ENCODE measurements at places on chromosomes 7 and 10.
A peak's percentile ranks its signal among the peaks of the same experiment; 100 is the strongest.

DNA sequence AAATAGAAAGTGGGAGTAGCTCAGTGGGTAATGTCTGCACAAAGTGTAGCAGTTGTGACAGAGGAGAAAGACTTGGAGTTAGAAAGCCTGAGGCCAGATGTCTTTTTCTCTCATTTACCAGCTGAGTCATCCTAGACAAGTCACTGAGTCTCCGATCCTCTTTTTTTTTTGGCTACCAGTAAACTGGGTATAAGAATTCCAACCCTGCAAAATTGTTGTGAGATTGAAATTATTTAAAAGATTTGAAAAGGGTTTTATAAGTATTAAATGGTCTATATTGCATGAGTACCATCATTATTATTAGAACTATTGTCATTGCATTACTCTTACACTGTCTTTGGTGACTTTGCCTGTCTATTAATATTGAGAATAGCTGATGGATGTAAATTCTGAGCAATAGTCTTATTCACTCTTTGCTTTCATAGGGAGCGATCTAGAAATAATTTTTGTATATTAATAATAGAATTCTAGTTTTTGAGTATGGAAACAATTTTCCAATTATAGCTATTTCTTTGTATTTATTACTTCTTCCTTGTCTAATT is 74.0 kb downstream of the ARID5B start:
- peak; percentile 18 for DNase-seq

- DNase-seq: no peak
Measured at GRCh38 chr10:70510453-70510852, 31.9 kb downstream of the PALD1 start.

DNA sequence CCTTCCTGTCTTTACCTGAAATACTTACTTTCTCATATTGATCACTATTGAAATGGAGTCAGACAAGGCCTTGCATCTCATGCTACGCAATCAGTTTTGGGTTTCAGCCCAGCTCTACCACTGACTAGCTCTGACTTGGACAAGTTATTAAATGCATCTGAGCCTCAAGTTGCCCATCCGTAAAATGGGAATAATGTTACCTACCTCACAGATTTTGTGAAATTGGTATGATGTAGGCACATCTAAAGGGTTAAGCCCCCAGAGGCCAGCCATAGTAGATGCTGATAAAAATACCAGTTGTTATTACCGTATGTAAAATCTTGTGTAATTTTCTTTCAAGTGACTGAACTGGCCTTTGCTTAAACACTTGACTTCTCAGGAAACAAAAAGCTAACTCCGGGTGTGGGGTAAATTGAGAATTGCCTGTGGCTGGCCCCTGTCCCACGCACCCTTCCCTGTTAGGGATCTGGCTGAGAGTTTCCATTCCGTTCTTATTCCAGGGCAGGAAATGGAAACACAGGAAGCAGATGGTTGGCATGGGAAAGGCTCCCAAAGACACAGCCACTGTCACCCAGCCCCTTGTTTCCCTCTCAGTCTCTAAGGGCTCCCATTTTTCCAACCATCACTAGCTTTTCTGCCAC is 7.5 kb downstream of the DUSP5 start:
- DNase-seq: no peak

DNA sequence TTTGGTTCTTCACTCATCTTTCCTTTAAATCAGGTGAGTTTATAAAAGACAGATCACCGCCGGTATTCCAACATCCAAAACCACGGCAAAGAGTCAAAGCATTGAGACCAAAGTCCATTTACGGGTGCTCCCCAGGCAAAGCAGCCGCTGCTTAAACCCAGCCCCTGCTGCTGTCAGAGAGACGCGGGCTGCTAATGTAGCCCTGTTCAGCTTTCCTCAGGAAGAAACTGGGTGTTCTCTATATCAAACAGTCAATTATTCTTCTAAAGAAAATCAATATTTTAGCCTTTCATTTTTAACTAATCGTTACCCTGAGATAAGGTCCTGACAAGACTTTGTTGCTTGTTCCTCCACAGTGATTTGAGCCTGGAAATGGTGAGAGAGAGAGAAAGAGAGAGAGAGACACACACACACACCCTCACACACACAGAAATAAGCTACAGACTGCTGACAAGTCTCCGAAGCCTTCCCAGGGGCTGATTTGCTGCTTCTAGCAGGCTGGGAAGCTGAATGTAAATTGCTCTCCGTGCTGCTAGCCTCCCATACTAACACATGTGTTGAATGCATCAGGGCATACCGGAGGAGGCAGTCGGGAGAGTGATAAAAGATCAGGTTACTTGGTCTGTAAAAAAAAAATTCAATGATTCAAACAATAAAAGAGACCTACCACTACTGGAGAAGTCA is 183.0 kb upstream of the ANK3 start:
- no peak for DNase-seq

GRCh38 chr10:98417973-98418664 is 3.1 kb upstream of the PYROXD2 start:
- no peak for DNase-seq

DNA sequence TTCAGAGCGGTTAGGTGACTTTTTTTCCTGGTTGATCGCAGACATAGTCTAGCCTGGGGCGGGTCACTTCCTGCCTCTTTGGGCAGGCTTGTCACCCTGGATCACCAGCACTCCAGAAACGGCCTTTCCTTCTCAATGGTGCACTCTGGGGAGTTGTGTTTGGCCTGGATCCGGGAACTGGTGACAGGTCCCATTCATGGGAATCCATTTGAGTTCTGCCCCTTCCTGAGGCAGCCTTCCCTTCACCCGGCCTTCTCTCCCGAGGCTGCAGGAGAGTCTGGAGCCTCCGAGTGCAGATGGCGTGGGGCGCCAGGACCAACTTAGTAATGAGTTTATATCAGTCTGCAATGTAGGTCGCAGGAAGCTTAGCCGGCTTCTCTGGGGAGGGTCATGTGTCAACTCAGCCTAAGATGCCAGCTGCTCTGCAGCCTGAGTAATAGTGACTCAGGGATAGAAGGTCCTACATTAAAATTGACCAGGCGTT is 54.2 kb downstream of the TACR2 start:
- DNase-seq: no peak

GRCh38 chr10:4343873-4344272 is 482.1 kb upstream of the AKR1E2 start:
- DNase-seq: no peak

- DNase-seq: no peak
Measured at GRCh38 chr7:12269100-12269895, 58.2 kb downstream of the TMEM106B start.

GRCh38 chr10:120825878-120826769 is 25.0 kb upstream of the WDR11 start:
- DNase-seq: no peak

- DNase-seq: no peak
Measured at GRCh38 chr7:10874666-10875065, 99.0 kb upstream of the PHF14 start.

- no peak for DNase-seq
Measured at GRCh38 chr10:112362833-112363232, 11.1 kb upstream of the ACSL5 start.

- DNase-seq: no peak
Measured at GRCh38 chr10:101576211-101576863, 11.7 kb downstream of the POLL start.

DNA sequence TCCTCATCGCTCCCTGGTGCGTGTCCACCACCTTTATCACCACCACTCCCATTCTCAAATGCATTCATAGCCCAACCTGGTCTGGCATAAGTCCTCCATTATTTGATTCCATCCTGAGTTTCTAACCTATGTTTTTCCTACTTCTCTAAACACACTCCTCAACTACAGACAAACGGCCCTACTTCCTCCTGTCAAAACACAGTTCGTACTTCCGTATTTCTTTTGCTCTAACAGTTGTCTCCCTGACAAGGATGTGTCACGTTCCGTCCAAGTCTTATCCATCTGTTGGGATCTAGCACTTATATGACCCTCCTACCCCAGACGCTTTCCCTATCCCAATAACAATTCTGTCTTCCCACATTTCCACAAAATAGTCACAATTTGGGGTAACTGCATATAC is 46.8 kb downstream of the DOCK4 start:
- DNase-seq: peak; percentile 76

- no peak for DNase-seq
Measured at GRCh38 chr10:130726996-130727725, 584.4 kb downstream of the TCERG1L start.

DNA sequence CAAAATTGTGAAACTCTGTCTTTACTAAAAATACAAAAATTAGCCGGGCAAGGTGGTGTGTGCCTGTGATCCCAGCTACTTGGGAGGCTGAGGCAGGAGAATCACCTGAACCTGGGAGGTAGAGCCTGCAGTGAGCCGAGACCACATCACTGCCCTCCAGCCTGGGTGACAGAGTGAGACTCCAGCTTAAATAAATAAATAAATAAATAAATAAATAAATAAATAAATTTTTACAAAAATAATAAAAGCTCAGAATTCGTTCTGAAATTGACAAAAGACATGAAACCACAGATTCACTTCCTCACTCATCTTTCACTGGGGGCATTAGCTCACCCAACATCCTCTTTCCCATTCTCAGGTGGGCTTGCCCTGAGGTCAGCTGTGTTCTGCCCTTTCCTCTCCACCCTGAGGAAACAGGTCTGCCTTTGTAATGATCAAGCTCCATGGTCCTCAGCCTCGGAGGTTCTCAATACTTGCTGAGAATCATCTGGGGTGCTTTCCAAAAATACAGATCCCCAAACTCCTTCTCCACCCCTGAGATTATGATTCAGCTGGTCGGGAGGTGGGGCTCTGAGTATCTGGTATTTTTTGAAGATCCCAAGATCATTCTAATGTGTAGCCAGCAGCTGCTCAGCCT is 29.2 kb upstream of the APBB1IP start:
- DNase-seq: no peak

- DNase-seq: no peak
Measured at GRCh38 chr10:118256825-118257570, 85.1 kb downstream of the FAM204A start.

GRCh38 chr10:76333326-76333725 is 901.9 kb downstream of the LRMDA start:
- no peak for DNase-seq

GRCh38 chr7:83306502-83306901 is 143.8 kb upstream of the PCLO start:
- DNase-seq: peak; percentile 0

- no peak for DNase-seq
Measured at GRCh38 chr10:52486840-52487611, 172.9 kb downstream of the DKK1 start.

GRCh38 chr7:48035301-48035966 is at the start of gene C7orf57:
TSS of gene C7orf57 (plus strand) at chr7:48035543. CDS start at chr7:48036309, 766 bp downstream.
- DNase-seq: peak; percentile 80

- no peak for DNase-seq
Measured at GRCh38 chr10:86290933-86291615, 75.5 kb downstream of the GRID1 start.

GRCh38 chr7:48971173-48971572 is 46.8 kb downstream of the CDC14C start:
- no peak for DNase-seq

DNA sequence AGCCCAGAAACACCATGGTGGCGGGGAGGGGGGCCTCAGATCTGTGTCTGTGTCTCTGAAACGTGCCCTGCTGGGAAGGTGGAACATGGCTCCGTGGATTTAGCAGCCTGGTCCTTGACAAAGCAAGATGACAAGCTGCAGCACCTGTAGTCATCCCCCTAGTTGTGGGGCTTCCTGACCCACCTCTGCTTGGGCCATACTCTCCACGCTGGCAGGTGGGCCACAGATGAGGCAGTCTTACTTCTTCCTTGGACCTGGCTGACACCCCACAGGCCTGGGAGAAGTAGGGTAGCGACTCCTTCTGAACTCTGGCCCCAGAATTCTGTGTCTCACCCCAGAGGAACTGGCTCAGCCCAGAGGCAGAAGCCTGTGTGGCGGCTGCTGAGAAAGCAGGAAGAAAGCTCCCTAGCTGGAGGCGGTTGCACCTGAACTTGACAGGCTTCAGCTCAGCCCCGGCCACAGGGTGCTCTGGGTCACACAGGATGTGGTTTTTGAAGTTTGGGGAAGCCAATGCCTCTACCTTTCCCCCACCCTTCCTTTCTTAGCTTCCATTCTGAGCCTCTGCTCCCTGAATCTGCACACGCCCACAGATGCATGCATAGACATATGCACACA is 113.9 kb downstream of the ABLIM1 start:
- peak; percentile 9 for DNase-seq

GRCh38 chr7:135798095-135798494 is 49.5 kb upstream of the FAM180A start:
- no peak for DNase-seq

DNA sequence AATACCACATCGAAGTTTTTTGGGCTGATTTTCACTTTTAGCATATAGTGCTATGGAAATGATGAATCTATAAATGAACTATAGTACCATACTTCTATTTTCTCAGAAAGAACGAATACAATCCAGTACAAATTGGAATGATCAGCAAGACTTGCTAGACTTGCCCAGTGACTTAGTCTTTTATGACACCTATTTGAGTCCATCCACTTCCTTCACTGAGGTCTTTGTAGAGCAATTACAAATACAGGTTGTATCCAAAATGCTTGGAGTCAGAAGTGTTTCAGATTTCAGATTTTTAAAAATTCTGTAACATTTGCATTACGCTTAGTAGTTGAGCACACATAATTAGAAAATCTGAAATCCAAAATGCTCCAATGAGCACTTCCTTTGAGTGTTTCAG is 104.3 kb downstream of the NRBF2 start:
- DNase-seq: no peak

DNA sequence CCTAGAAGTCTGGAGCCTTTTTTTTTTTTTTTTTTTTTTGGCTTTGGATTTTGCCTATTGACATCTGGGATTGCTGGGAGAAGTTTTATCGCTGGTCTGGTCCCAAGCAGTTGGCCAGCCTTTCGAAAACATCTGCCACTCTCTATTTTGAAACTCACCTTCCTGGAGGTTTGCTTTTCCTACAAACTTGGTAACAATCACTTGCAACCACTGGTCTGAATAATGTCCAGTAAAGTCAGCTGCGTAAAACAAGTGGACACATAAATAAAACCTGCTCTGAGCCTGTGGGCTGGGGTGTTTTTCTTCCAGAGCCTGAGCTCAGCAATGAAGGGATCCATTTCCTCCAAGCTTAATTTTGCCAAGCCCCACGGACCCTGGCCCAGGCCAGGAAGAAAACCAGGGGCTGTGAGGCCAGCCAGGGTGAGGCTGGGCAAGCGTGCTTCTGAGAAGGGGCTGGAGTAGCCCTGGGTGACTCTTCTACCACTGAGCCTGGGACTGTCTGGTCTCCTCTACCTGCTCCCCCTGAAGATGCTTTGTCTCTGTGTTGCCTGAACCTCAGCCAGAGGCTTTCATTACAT is 202.2 kb downstream of the GFRA1 start:
- no peak for DNase-seq

GRCh38 chr7:2542916-2543871 is 12.1 kb downstream of the BRAT1 start:
- no peak for DNase-seq

DNA sequence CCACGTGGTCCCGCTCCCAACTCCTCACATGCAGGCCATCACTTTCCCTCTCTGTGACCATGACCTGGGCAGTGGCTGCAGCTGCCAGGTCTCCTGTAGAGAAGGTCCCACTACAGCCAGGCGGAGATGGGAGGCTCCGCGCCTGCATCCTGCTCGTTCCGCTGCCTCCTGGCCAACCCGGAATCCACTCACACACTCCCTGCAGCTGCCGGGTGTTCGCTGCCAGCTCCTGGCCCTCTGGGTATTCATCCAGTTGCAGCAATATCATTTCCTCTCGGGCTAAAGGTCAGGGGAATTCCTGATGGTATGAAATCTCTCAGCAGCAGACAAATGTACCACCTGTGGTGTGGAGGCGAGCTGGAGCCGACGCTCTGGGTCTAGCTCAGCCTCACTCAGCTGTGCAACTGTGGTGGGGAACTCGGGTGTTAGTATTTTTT is 65.7 kb downstream of the TLL2 start:
- no peak for DNase-seq

GRCh38 chr10:31940839-31941653 is 12.4 kb upstream of the ARHGAP12 start:
- no peak for DNase-seq

- peak; percentile 58 for DNase-seq
Measured at GRCh38 chr7:31443457-31443856, 70.4 kb upstream of the ITPRID1 start.

Data from KBM-7 (cell line).